NK-92 treated with Interleukin-12 subunit alpha and Interleukin-12 subunit beta, amount 100 ng/mL, for 24 hours (cell line): ENCODE measurements at places on chromosomes 7 and 10.

DNA sequence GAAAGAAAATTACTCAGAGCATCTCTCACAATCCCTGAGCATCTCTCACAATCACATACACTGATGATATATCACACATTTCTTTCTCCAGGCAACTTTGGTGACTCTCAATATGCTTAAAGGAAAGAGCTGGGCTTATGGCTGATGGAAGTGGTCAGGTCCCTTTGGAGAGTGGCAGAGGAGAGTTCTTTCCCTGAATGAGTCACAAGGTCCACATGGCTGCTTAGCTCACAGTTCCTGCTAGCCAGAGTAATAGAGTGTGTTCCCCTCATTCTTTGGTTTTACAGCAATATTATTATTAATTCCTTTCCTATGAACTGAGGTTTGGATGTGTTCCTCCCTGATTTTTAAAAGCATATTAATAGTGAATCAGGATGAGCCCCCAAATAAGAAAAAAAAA, 287.4 kb downstream of the C7orf25 start:
- DNase-seq: no peak

DNA sequence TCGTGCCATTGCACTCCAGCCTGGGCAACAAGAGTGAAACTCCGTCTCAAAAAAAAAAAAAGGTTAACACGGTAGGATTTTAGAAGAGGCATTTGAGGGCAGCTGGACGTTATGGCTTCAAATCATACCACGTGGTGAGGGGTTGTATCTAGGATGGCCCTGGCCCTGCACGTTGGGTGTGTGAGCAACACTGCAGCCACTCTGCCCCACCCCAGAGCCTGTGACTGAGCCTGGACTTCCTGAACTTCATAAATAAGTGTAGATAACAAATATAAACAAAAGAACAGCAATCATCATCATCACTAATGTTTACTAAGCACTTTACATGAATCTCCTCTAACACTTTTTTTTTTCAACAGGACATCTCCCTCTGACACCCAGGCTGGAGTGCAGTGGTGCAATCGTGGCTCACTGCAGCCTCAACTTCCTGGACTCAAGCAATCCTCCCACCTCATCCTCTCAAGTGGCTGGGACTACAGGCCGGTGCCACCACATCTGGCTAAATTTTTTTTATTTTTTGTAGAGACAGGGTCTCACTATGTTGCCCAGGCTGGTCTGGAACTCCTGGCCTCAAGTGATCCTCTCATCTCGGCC, 169.5 kb upstream of the FRMD4A start:
- DNase-seq: peak; percentile 22

DNA sequence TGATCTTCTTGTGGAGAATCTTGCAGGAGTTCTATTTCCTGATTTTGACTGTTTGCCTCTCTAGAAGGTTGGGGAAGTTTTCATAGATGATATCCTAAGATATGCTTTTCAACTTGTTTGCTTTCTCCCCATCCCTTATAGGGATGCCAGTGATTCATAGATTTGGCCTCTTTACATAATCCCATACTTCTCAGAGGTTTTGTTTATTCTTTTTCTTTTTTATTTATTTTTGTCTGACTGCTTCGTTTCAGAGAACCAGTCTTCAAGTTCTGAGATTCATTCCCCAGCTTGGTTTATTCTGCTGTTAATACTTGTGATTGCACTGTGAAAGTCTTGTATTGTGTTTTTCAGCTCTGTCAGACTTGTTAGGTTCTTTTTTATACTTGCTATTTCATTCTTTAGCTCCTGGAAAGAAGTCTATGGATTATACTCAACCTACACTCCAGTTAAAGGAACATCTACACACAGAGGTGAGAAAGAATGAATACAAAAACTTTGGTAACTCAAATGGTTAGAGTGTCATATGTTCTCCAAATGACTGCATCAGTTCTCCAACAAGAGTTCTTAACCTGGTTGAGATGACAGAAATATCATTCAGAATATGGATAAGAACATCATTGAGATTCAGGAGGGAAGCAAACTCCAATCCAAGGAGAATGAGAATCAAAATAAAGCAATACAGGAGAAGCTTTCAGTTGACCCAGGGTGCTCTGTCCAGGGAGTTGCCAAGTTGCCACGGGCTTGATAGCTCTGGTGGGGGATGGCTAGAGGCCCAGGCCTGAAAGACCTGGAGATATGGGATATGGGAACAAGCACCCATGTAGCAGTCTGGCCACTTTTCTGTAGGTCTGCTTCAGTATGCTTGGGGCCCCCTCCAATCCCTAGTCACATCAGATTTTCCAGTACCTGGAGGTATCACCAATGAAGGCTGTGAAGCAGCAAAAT, 150.3 kb downstream of the AHR start:
- no peak for DNase-seq

- no peak for DNase-seq
Measured at GRCh38 chr10:130357951-130358350, 221.8 kb downstream of the GLRX3 start.

GRCh38 chr7:37391791-37392672, 56.6 kb downstream of the ELMO1 start:
- no peak for DNase-seq

- no peak for DNase-seq
Measured at GRCh38 chr7:65390588-65390987, 16.9 kb downstream of the ZNF92 start.

GRCh38 chr7:112791465-112792168, 1.4 kb upstream of the TMEM168 start:
- no peak for DNase-seq

DNA sequence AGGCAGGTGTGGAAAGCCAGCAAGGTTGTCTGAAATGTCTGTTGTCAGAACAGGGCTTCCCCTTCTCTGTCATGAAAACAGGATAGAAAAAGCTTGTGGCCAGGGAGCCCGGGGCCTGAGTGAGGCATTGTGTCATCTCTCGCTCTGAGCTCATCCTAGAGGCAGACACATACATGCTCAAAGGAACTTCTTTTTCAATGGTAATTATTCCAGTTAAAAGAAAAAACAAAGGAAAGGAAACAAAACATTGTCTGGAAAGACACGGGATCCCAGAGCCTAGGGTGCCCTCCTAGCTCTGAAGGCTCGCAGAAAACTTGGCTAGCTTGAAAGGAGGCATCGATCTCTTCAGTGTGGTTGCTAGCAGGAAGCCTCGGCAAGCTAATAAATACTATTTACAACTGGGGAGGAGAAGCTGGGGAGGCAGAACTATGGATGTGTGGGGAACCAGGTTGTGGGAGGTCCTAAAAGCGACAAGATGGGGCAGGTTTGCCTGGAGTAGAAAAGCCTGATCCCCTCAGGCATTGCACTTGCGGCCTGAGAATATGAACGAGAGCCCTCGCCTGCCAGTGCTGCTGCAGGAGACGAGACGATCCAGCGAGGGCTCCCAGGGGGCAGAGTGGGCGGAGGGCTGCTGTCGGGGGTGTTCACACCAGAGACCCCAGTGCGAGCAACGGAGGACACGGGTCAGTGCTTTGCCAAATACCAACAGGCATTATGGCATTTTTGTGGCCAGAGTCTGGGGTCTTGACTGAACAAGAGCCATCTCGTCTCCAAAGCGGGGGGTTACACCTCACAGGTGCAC, 32.8 kb upstream of the DGKI start:
- no peak for DNase-seq

- DNase-seq: peak; percentile 85
Measured at GRCh38 chr7:99380823-99381663, 6.5 kb downstream of the ARPC1B start.

GRCh38 chr7:121449329-121449728, 53.2 kb upstream of the FAM3C start:
- no peak for DNase-seq
